AG10803 (cell line): ENCODE measurements at places on chromosomes 5 and 9.

GRCh38 chr5:168531987-168532864, 3.1 kb downstream of the FBLL1 start:
- DNase-seq, result no peak

DNA sequence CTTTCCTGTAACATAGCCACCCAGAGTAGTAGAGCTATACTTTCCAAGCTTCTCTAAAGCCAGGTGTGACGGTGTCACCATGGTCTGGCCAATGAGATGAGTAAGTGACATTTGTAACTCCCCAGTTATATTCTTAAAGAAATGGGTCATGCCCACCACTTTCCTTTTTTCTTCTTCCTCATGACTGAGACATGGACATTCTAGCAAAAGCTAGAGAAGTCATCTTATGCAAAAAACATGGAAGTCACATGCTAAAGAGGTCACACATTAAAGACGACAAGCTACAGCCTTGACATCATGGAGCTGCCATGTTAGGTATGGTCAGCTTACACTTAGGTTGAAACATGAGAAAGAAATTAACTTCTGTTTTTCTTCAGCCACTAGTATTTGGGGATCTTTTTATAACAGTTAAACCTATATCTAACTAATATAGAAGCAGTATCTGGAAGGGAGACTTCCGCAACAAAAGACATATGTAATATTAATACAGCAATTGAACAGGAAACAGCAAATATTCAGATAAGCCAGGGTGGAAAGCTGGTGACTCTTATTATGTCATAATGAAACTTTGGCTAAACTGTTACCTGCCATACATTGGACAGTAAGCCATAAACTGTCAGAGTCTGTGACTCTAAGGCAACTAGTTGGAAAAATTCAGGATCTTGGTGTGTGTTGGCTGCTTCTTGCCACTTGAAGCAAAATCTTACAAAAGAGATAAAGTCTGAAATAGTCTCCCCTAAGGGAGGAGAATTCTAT, 54.7 kb upstream of the SNX2 start:
- DNase-seq, result no peak

GRCh38 chr5:73644385-73644963, 18.5 kb downstream of the ARHGEF28 start:
- no peak for DNase-seq

DNA sequence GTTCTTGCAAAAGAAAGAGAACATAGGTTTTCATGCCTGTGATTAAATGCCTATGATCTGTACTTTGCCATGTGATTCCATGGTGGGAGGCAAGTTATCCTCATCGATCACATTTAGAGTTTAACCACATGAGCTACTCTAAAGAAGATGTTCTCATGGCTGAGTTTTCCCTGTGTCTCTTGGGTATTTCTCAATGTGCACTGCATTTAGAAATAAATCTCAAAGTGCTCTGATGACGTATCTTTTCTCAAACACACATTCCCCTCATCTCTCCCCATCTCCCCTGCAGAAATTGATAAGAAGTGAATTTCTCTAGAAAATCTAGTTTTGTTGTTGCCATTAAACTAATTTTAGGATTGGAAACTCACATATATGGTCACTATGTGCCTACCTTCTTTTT, 282.2 kb downstream of the SEMA5A start:
- DNase-seq, result no peak

DNA sequence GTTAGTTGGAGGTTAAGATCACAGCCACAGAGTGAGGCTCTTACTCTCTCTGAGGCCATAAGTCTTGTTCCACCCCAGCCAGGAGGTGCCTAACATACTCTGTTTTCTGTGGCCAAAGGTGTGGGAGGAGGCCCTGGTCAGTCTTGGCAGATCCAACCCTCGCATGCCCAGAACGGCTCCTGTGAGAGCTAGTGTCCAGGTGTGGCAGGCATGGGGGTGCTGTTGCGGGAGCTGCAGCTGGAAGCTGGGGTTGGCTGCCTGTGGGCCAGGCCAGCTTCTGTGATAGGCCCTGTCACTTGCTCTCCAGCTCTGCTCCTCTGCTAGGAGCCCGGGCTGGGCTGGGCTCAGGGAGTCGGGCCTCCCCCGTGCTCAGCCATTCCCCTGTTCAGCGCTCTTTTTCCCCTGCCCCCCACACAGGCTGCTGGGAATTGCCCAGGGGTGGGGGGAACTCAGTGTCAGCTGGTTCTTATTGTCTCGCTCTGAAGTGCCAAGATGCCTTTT, 31.6 kb downstream of the IER5L start:
- peak; percentile 77 for DNase-seq

GRCh38 chr9:136140966-136141365, 22.3 kb upstream of the TMEM250 start:
- no peak for DNase-seq

- no peak for DNase-seq
Observed at GRCh38 chr9:4973902-4974301, 11.2 kb upstream of the JAK2 start.

DNA sequence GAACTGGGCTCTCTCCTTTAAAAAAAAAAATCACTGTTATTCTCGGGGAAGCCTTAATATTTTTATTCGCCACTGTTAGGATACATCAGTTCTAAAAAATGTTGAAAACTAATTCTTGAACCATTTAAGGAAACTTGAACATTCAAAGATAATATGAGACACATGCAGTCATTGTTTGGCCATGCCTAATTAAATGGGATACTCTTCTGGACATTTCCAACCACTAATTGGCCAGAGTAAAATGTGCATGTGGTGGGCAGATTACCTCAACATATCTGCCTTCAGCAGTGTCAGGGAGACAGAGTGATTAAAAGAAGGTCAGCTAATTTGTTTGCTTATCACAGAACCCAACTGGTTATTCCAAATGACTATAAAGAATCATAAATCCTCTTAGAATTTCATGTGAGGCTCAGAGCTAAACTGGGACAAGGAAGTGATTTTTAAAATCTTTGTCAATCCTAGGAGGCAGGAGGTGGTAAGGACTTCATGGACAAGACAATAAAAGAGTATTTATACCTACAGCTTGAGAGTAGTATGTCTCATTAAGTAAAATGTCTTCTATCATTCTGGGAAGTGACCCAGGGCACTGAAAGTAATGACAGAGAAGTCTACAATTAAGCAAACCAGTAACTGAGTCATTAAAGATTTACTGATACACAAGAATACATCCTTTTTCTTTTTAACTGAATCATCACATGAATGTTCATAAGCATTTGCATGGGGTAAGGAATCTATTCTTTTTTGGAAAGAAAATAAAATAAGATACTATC, 242.9 kb upstream of the TRPM3 start:
- DNase-seq, result peak; percentile 88

DNA sequence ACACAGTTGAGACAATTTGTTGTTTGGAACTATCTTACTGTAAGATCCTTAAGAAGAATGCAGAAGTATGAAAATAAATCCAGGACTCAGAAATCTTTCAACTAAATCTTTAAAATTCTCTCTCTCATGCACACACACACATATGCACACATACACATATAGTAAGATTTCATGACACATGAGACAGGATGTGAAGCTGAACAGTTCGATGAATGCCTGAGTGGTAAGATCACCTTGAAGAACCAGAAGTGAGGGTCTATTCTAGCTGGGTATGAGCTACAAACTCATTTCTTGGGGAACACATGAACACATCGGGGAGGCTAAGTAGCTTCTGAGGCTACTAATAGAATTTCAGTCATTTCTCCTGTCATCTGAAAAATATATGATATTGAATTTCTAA, 153.6 kb downstream of the TMC1 start:
- no peak for DNase-seq

DNA sequence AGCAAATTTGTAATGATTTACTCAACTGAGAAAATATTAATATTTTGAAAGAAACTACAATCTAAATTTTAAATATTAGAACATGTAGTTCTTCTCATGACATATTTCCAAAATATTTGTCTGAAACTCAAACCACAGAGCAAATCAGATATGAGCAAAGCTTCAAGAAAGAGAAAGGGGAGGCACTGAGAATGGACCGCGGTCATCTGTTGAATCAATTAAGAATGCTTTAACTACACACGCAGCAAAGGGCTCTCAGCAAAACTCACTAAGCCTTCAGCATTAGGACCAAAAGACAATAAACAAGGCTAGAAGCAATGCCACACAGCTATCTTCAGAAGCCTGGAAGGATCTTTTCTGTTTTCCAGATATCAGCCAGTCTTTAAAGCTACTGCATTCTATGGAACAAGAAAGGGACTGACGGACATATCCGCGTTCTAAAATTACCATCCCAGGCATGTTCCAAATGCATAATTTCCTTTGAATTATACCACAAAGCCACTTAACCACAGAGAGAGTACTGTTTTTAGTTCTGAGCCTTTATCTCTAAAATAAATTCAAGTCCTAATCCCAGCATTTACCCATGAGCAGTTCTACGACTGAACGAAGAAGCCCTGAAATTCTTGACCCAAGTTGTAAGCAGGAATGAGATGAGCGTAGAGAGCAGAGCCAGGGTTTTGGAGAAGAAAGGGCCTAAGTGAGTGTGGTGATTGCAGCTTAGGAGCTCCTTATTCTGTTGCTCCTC, 513.5 kb downstream of the AGTPBP1 start:
- no peak for DNase-seq

DNA sequence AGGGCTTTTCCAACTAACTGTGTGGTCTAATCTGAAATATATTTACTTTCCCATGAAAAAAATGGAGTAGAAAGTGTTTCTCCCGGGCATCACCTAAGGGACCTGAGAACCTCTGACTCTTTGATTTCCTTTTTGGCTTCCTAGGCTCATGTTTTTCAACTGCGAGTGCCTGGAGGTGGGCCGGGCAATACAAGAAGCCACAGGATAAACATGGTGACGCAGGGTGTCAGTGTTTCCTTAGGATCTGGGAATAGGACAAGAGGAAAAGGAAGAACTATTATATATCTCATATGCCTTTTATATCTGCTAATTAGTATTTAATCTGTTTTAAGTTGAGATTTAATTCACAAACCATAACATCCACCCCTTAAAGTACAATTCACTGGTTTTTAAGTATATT, 11.4 kb upstream of the LECT2 start:
- DNase-seq, result no peak

- no peak for DNase-seq
Observed at GRCh38 chr5:170573660-170574059, 69.8 kb downstream of the KCNIP1 start.

- DNase-seq, result peak; percentile 33
Observed at GRCh38 chr5:41087461-41087860, 16.3 kb upstream of the MROH2B start.

DNA sequence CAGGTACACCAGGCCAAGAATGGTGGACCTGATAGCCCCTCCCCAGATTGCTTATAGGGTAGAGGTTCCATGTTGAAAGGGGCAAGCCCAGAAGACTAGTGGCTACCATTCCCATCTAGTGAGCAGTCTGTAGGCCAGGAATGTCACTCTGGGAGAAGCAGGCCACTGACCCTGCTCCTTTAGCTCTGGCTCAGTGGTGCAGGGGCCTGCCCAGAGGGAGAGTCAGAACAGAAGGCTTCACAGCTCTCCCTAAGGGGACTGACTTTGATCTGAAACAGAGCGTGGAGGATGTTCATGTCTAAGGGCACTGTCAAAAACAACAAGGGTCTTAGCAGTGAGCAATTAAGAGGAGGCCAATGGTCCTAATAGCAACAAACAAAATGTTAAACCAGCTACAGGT, 81.7 kb downstream of the ZNF354C start:
- DNase-seq, result no peak

GRCh38 chr9:113738893-113739604, 137.1 kb upstream of the ZNF618 start:
- DNase-seq, result no peak

DNA sequence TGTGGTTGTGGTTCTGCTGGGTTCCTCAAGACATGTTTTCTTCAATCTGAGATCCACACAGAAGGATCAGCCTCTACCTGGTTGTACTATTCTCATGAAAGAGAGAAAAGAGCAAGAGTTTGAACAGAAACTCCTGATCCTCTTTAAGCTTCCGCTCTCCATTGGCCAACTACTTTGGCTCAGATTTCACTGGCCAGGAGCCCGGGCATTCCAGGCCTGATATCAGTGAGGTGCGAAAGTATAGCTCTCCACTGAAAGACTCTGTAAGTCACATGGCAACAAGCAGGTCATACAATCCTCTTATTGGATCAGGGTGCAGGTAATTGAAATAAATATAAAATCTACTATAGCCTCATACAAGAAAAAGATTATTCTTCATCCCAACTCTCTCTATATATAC, 920.5 kb downstream of the TLE4 start:
- no peak for DNase-seq

DNA sequence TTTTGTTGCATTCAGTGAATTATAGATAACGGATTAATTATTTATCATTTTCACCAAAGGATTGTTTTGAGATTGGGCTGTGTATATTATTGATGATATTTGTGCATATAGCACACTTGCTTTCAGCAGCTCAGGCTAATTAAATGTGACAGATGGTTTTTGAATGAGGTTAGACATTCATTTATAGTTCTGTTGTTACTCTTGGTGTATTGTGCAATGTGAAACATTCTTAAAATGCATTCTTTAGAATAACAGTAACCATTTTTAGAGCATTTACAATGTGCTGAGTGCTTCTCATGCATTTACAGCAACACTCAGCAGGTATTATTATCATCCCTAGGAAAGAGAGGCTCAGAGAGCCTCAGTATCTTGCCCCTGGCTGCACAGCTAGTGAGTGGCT, 23.8 kb downstream of the NANS start:
- DNase-seq, result peak; percentile 73

- no peak for DNase-seq
Observed at GRCh38 chr5:160289721-160290120, 22.6 kb downstream of the CCNJL start.

DNA sequence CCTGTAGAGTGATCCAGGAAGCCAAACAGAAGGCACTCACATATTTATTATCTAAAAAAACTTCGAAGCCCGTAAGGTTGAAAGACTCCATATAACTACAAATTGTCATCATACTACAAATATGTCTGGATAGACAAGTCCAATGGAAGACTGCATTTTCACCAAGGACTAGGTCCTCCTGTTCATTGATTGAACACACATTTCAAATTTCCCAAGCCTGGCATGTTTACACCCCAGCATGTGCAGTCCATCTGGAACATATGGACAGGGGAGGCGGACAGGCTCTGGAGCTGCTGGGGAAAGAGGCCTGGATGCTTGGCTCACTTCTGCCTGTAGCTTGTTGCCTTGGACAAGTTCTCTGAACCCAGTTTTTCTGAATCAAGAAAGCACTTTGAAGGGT, 378.7 kb downstream of the ENC1 start:
- DNase-seq, result peak; percentile 85

GRCh38 chr5:176678584-176678983, 31.3 kb downstream of the TSPAN17 start:
- no peak for DNase-seq

- DNase-seq, result no peak
Observed at GRCh38 chr5:32574540-32575175, 10.7 kb upstream of the SUB1 start.
